Natural killer cell treated with Interleukin-12 subunit alpha and Interleukin-12 subunit beta and Interleukin-15 and Interleukin-18, amount 100 ng/mL, for 72 hours (primary cell): ENCODE measurements at places on chromosomes 16 and 17. TPM values are rescaled to one million over a fixed set of nuclear protein-coding genes. Genes with fewer than 3 reads are reported as not detected.

The RDM1 gene
- total RNA-seq = 3.5 TPM

The PRPSAP1 gene
- 57.4 TPM for total RNA-seq

The KRT33B gene
- not detected for total RNA-seq

The ZNF263 gene
- 23.2 TPM for total RNA-seq

The CCNF gene
- total RNA-seq = 79.5 TPM

The IRX5 gene
- total RNA-seq = not detected

The GLP2R gene
- total RNA-seq = not detected

The KRT14 gene
- total RNA-seq = not detected

GRCh38 chr17:81641825-81642489 is 5.0 kb downstream of the TSPAN10 start:
- H3K4me1 ChIP-seq = no peaks in the 10 kb centered on the region
- H3K36me3 ChIP-seq = no peaks in the 10 kb centered on the region
- H3K27ac ChIP-seq = no peak overlapping the region
- no peak for DNase-seq
- no peak overlapping the region for H3K4me3 ChIP-seq

DNA sequence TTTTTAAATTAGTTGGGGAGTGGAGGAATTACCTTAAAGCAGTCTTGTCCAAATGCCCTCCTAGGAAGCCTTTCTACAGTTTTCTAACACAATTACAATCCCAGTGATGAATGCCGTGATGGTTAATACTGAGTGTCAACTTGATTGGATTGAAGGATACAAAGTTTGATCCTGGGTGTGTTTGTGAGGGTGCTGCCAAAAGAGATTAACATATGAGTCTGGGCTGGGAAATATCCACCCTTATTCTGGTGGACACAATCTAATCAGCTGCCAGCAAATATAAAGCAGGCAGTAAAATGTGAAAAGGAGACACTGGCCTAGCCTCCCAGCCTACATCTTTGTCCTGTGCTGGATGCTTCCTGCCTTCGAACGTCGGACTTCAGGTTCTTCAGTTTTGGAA is 12.2 kb downstream of the ORC6 start:
- no peak overlapping the region for H3K4me3 ChIP-seq
- H3K36me3 ChIP-seq = no peaks in the 10 kb centered on the region
- no peaks in the 10 kb centered on the region for H3K4me1 ChIP-seq
- no peak overlapping the region for H3K27ac ChIP-seq
- no peaks in the 10 kb centered on the region for H3K27me3 ChIP-seq

GRCh38 chr17:73611630-73612029 is 32.6 kb downstream of the SDK2 start:
- H3K4me1 ChIP-seq = no peaks in the 10 kb centered on the region
- no peaks in the 10 kb centered on the region for H3K36me3 ChIP-seq
- no peak for DNase-seq
- H3K4me3 ChIP-seq = no peak overlapping the region
- H3K27ac ChIP-seq = no peak overlapping the region

GRCh38 chr17:69898601-69899000 is 176.4 kb upstream of the KCNJ16 start:
- H3K4me3 ChIP-seq = no peak overlapping the region
- no peak for DNase-seq
- no peaks in the 10 kb centered on the region for H3K36me3 ChIP-seq
- no peak overlapping the region for H3K27ac ChIP-seq
- H3K4me1 ChIP-seq = no peaks in the 10 kb centered on the region
- no peaks in the 10 kb centered on the region for H3K27me3 ChIP-seq

DNA sequence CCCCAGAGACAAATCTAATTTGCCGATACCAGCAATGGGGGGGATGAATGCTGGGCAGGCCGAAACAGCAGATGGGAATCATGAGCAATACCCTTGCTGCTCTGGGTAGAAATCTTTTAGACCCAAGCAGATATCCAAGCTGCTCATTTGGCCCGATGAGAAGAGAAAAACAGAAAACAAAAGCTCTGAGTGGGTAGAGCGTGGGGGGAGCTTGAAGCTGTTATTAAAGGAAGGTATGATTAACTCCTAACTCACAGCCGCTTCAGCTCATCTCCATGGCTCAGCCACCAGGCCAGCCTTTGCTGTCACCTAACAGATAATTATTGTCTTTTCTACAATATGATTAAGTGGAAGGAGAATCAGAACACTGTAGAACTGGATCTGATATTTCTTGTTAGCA is 58.3 kb downstream of the VPS35L start:
- H3K36me3 ChIP-seq = peaks cover 4% of the 10 kb centered on the region
- H3K27ac ChIP-seq = no peak overlapping the region
- no peak overlapping the region for H3K4me3 ChIP-seq

- H3K36me3 ChIP-seq = no peaks in the 10 kb centered on the region
- no peak overlapping the region for H3K27ac ChIP-seq
- peaks cover 3% of the 10 kb centered on the region for H3K4me1 ChIP-seq
- no peak for DNase-seq
- H3K27me3 ChIP-seq = peaks cover 26% of the 10 kb centered on the region
These were observed 57.0 kb upstream of the CLEC3A start for GRCh38 chr16:77965346-77965745.

DNA sequence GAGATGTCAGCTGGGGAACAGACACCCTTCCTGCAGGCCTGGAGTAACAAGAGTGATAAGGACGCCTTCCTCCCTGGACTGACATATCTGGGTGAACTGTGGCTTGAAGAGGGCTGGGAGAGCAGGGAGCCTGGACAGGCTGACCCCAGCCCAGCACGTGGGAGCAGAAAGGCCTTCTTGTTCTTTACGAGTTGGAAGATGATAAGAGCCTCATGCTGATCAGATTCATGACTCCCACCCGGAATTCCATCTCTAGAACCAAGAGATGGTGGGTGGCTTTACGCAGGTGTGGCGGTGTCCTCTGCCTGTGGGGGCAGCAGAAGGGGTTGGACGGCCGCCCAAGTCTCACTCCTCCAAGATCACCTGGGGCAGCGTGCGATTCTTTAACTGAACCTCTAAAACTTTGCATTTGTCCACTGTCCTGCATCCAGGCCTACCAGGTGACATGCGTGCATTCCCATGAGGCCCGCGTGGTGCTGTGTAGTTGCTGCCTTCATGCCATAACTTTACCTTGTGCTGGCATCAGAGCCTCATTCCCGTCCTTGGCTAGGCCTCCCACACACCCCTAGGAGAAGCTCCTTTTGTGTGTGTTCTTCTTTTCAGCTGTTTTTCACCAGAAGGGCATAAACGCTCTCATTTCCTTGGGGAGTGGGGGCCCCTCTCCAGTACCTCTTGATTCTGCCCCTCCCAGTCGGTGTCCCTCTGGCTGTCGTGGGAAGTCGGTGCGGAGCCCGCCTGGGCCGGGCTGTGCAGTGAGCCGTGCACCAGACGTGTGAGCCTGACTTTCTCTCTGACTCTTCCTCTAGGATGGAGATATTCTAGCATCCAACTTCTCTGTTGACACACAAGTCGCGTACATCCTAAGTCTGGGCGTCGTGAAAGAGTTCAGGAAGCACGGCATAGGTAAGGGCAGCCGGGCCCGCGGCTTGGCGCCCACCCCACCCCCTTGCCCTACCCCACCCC is 13.3 kb downstream of the C16orf90 start:
- H3K36me3 ChIP-seq = peaks cover 10% of the 10 kb centered on the region
- no peak for DNase-seq
- peak overlapping the region; percentile 57 for H3K27ac ChIP-seq
- H3K27me3 ChIP-seq = no peaks in the 10 kb centered on the region
- H3K4me1 ChIP-seq = no peaks in the 10 kb centered on the region

- DNase-seq = no peak
- H3K27me3 ChIP-seq = peaks cover 31% of the 10 kb centered on the region
- H3K27ac ChIP-seq = no peak overlapping the region
- no peak overlapping the region for H3K4me3 ChIP-seq
- no peaks in the 10 kb centered on the region for H3K4me1 ChIP-seq
- H3K36me3 ChIP-seq = peaks cover 2% of the 10 kb centered on the region
These were observed 327.9 kb downstream of the HS3ST4 start for GRCh38 chr16:26019381-26020242.

- H3K27ac ChIP-seq = no peak overlapping the region
- peaks cover 22% of the 10 kb centered on the region for H3K4me1 ChIP-seq
- H3K27me3 ChIP-seq = peaks cover 42% of the 10 kb centered on the region
- no peaks in the 10 kb centered on the region for H3K36me3 ChIP-seq
These were observed 85.0 kb downstream of the NOG start for GRCh38 chr17:56678249-56679114.

DNA sequence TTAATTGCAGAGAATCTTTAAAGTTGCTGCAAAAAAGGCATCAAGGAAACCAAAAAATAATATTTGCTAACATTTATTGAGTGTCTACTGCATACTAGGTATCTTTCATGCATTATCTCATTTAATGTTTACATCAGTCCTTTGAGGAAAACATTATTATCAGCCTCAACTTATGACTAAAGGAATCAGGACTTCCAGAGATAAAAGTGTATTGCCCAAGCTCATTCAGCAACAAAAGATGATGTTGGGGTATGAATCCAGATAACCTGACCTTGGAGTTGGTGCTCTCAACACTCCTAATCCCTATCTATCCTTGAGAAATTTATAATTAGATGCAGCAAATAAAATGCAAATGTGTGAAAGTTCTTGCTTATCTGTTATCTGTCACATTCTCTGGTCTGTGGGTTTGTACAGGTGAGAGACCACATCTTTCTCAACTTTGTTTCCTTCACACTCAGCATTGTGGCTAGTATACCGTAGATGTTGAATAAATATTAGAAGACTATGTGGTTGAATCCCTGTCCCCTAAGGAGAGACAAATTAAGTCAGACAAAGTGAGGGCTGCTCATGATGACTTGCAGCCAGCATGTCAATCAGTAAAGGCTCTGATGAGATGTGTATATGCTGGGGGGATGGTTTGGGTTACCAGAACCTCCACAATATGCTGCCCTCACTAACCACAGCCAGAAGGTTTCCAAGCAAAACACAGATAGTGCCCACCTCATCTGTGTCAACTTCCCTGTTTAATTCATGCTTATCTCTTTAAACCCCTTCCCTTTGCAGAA is 82.6 kb downstream of the NOG start:
- no peak for DNase-seq
- no peak overlapping the region for H3K27ac ChIP-seq
- H3K4me3 ChIP-seq = no peak overlapping the region

- H3K27me3 ChIP-seq = peaks cover 9% of the 10 kb centered on the region
- H3K4me3 ChIP-seq = no peak overlapping the region
- H3K36me3 ChIP-seq = no peaks in the 10 kb centered on the region
- DNase-seq = no peak
- H3K27ac ChIP-seq = no peak overlapping the region
These were observed 24.4 kb downstream of the ADAMTS18 start for GRCh38 chr16:77410449-77410848.

GRCh38 chr16:24539850-24540601 is 660 bp downstream of the RBBP6 start:
- H3K4me1 ChIP-seq = peaks cover 36% of the 10 kb centered on the region
- H3K27me3 ChIP-seq = no peaks in the 10 kb centered on the region
- H3K4me3 ChIP-seq = peak overlapping the region; percentile 95
- peak overlapping the region; percentile 100 for H3K27ac ChIP-seq

GRCh38 chr17:57899391-57899790 is 49.5 kb upstream of the MRPS23 start:
- H3K27me3 ChIP-seq = no peaks in the 10 kb centered on the region
- H3K4me1 ChIP-seq = peaks cover 11% of the 10 kb centered on the region
- H3K4me3 ChIP-seq = no peak overlapping the region
- DNase-seq = no peak
- no peaks in the 10 kb centered on the region for H3K36me3 ChIP-seq

GRCh38 chr16:20064931-20065330 is 8.8 kb downstream of the GPR139 start:
- no peaks in the 10 kb centered on the region for H3K36me3 ChIP-seq
- H3K4me3 ChIP-seq = no peak overlapping the region
- DNase-seq = no peak
- no peaks in the 10 kb centered on the region for H3K4me1 ChIP-seq

DNA sequence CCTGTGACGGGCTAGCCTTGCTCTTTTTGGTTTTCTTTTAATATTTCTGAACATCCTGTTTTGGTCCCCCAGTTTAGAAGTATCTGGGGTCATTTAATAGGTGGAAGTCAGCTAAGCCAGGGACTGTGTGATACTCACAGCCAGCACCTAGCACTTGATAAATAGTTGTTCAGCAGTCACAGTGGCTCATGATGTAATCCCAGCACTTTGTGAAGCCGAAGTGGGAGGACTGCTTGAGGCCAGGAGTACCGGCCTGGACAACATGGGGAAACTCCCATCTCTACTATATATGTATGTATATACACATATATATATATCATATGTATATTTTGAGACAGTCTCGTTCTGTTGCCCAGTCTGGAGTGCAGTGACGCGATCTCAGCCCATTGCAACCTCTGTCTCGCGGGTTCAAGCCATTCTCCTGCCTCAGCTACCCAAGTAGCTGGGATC is 1.8 kb upstream of the ZNRF1 start:
- peaks cover 8% of the 10 kb centered on the region for H3K27me3 ChIP-seq
- peaks cover 4% of the 10 kb centered on the region for H3K36me3 ChIP-seq
- H3K27ac ChIP-seq = no peak overlapping the region

GRCh38 chr17:76704805-76705204 is 6.0 kb downstream of the MXRA7 start:
- H3K36me3 ChIP-seq = no peaks in the 10 kb centered on the region
- H3K27ac ChIP-seq = no peak overlapping the region
- peaks cover 15% of the 10 kb centered on the region for H3K4me1 ChIP-seq
- no peaks in the 10 kb centered on the region for H3K27me3 ChIP-seq

DNA sequence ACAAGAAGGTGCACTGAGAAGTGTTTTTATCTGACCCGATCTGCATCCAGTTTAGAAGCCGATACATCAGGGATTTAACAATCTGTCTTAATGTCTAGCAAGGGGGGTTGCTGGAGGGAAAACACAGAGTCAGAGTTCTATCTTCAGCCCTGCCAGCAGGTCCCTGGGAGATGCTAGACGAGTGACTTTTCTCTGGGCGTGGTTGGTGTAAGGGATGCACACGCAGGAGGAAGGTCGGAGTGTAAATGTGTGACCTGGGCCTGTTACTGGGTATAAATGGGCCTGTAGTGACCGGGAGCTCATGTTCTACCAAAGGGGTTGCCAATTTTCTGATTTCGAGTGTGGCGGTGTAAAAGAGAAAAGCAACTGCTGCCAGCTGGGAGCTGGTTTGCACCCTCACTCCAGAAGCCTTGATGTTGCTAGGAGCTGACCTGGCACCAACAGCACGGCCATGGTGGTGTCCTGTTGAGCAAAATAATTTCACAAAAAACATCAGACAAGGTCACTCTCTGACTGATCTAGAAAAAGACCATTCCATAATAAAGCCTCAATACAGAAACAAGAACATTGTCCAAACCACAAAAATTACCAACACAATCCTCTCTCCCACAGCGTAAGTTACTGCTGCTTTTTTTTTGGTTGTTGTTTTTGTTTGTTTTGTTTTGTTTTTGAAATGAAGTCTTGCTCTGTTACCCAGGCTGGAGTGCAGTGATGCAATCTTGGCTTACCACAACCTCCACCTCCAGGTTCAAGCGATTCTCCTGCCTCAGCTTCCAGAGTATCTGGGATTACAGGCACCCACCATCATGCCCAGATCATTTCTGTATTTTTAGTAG is 1.3 kb upstream of the KCTD13 start:
- peak overlapping the region; percentile 97 for H3K27ac ChIP-seq
- peaks cover 6% of the 10 kb centered on the region for H3K36me3 ChIP-seq
- H3K4me3 ChIP-seq = peak overlapping the region; percentile 91
- H3K27me3 ChIP-seq = no peaks in the 10 kb centered on the region
